Bronchial epithelial cell (primary cell): ENCODE measurements at places on chromosomes 11 and 22. TPM values are rescaled to one million over a fixed set of nuclear protein-coding genes. Genes with fewer than 3 reads are reported as not detected.

The OR51I1 gene
- not detected in 2 replicates for total RNA-seq

The HBB gene
- total RNA-seq, result not detected in 2 replicates

The PVALB gene
- not detected in 2 replicates for total RNA-seq

The SLCO2B1 gene
- not detected in 2 replicates for total RNA-seq

The SBF2 gene
- total RNA-seq, result 24.0 and 25.3 TPM in 2 replicates

The C11orf86 gene
- not detected in 2 replicates for total RNA-seq

The CECR2 gene
- total RNA-seq, result not detected in 2 replicates

The SLC17A6 gene
- not detected in 2 replicates for total RNA-seq

The CD248 gene
- total RNA-seq, result under 0.01 TPM in 2 replicates

The KREMEN1 gene
- 5.8 and 15.9 TPM in 2 replicates for total RNA-seq

The RIC3 gene
- 0.26 TPM in 2 replicates for total RNA-seq

The OR51F1 gene
- total RNA-seq, result not detected in 2 replicates

The OR5B12 gene
- total RNA-seq, result not detected in 2 replicates

The DGCR6 gene
- 1.8 and 7.9 TPM in 2 replicates for total RNA-seq

The NECTIN1 gene
- total RNA-seq, result 85.3 and 161 TPM in 2 replicates

The JAM3 gene
- total RNA-seq, result 0.26 and 1.6 TPM in 2 replicates

The RGL4 gene
- not detected in 2 replicates for total RNA-seq

The ABCG4 gene
- total RNA-seq, result under 0.01 and 0.13 TPM in 2 replicates

The PUS3 gene
- 11.6 and 19.5 TPM in 2 replicates for total RNA-seq

The OR8A1 gene
- not detected in 2 replicates for total RNA-seq

The CARNS1 gene
- under 0.01 TPM in 1 of 2 replicates, not detected in the other for total RNA-seq

The PTGDR2 gene
- 0.13 TPM in 1 of 2 replicates, not detected in the other for total RNA-seq

The KDM4F gene
- not detected in 2 replicates for total RNA-seq

The C11orf42 gene
- not detected in 2 replicates for total RNA-seq

The MS4A15 gene
- total RNA-seq, result not detected in 2 replicates

The MGAT3 gene
- total RNA-seq, result 0.13 and 0.53 TPM in 2 replicates

The NLRP14 gene
- under 0.01 and 0.13 TPM in 2 replicates for total RNA-seq

The C11orf21 gene
- not detected in 2 replicates for total RNA-seq

The SCGB1D1 gene
- not detected in 2 replicates for total RNA-seq

The OR2AT4 gene
- total RNA-seq, result under 0.01 TPM in 1 of 2 replicates, not detected in the other

The ARHGAP32 gene
- 31.9 and 50.8 TPM in 2 replicates for total RNA-seq

The MPZL2 gene
- 38.7 and 79.2 TPM in 2 replicates for total RNA-seq

The CARD18 gene
- 0.26 and 0.38 TPM in 2 replicates for total RNA-seq

The KLHL35 gene
- 0.79 and 1.0 TPM in 2 replicates for total RNA-seq

The NAALADL1 gene
- total RNA-seq, result 16.6 and 22.7 TPM in 2 replicates

The POU2AF2 gene
- not detected in 2 replicates for total RNA-seq

The TRIM49 gene
- total RNA-seq, result not detected in 2 replicates

The CRYBB1 gene
- not detected in 2 replicates for total RNA-seq

The FAM180B gene
- not detected in 2 replicates for total RNA-seq

The CCDC73 gene
- 0.13 TPM in 1 of 2 replicates, not detected in the other for total RNA-seq

The SMTNL1 gene
- not detected in 2 replicates for total RNA-seq

The HBD gene
- total RNA-seq, result not detected in 2 replicates

The NRGN gene
- not detected in 2 replicates for total RNA-seq

The LTO1 gene
- total RNA-seq, result 18.2 and 22.7 TPM in 2 replicates

The STK33 gene
- total RNA-seq, result 0.53 and 0.77 TPM in 2 replicates

The OVCH2 gene
- under 0.01 and 0.38 TPM in 2 replicates for total RNA-seq

The UBQLN3 gene
- total RNA-seq, result 0.13 TPM in 1 of 2 replicates, not detected in the other

The TRIM34 gene
- total RNA-seq, result 2.9 and 5.8 TPM in 2 replicates

The RHOD gene
- 222 and 247 TPM in 2 replicates for total RNA-seq

The SLC2A11 gene
- total RNA-seq, result 6.8 and 8.2 TPM in 2 replicates

The TTC9C gene
- total RNA-seq, result 21.4 and 27.4 TPM in 2 replicates

The C22orf42 gene
- total RNA-seq, result not detected in 2 replicates

The OR51E1 gene
- not detected in 2 replicates for total RNA-seq

The DDT gene
- total RNA-seq, result 41.1 and 59.9 TPM in 2 replicates

The IL17REL gene
- total RNA-seq, result not detected in 2 replicates

The TBX10 gene
- not detected in 2 replicates for total RNA-seq

The DRICH1 gene
- total RNA-seq, result 0.38 TPM in 1 of 2 replicates, not detected in the other
